NCI-H1417 (cell line): ENCODE measurements at places on chromosomes 7 and 10.

DNA sequence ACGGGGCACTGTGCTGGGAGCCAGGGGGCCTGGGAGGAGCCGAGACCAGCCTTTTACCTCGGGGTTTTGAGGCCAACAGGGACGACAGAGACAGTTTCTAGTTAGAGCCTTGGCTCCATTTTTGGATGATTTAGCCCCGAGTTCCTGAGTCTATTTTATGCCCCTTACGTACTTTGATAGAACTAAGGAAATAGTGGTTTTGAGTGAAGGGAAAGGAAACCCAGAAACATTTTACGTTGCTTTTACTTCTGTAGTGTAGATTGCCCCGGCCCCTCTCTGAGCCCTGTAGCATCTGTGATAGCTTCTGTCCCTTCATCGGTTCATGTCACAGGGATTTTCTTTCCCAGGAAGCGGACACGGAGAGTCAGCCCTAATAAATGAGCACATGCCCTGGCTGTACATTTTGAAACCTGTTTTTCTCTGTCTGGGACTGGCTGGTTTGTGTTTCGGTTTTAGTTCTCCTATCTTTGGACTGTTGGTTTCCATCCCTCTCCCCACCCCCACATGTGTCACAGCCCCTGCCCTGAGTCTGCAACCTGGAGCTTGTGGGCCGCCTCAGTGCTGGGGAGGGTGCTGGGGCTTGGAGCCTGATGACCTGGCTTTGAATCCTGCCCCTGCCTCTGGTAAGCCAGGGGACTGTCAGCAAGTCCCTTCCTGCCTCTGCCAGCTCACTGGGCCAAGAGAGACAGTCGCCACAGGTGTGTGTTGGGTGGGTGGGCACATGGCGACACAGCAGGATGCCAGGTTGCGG, 6.9 kb upstream of the ORAI2 start:
- no peak for DNase-seq

- DNase-seq = no peak
Observed at GRCh38 chr10:22724773-22725172, 10.4 kb upstream of the PIP4K2A start.

- no peak for DNase-seq
Observed at GRCh38 chr10:27801171-27801785, 55.7 kb upstream of the MKX start.

DNA sequence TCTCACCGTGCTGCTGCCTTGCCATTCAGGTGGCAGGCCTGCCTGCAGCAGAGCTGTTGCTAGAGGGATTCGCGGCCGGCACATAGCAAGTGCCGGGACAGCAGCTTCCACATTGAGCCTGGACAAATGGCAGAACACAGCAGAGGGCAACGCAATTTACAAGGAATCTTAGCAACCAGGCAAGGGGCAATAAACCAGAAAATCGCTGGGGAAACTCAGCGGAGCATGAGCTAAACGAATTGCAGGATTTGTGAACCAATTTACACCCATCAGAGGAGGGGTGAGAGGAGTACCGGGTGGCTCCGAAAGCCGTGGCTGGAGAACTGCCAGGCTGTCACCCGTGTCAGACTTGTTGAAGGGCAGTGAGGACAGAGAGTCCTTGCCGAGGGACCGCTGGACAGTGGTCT, 58.6 kb upstream of the LOXL4 start:
- peak; percentile 20 for DNase-seq

- DNase-seq = no peak
Observed at GRCh38 chr7:128796327-128796726, 4.6 kb downstream of the CCDC136 start.

DNA sequence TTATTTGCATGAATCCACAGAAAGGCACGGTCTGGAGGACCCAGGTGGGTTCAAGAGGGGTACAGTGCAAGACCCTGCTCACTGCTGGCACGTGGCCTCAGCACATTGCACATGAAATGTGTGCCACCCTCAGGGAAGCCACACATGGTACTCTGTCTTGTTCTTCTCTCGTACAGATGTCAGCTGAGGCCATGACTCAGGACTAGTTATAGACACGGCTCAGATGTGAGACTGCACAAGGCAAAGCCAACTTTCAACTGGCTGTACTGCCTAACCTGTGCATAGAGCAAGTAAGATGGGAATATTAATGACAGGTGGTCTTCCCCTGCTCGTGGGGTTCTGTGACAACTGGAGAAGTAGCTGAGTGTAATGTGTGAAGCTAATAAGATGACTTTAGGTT, 249.4 kb upstream of the CTBP2 start:
- no peak for DNase-seq

DNA sequence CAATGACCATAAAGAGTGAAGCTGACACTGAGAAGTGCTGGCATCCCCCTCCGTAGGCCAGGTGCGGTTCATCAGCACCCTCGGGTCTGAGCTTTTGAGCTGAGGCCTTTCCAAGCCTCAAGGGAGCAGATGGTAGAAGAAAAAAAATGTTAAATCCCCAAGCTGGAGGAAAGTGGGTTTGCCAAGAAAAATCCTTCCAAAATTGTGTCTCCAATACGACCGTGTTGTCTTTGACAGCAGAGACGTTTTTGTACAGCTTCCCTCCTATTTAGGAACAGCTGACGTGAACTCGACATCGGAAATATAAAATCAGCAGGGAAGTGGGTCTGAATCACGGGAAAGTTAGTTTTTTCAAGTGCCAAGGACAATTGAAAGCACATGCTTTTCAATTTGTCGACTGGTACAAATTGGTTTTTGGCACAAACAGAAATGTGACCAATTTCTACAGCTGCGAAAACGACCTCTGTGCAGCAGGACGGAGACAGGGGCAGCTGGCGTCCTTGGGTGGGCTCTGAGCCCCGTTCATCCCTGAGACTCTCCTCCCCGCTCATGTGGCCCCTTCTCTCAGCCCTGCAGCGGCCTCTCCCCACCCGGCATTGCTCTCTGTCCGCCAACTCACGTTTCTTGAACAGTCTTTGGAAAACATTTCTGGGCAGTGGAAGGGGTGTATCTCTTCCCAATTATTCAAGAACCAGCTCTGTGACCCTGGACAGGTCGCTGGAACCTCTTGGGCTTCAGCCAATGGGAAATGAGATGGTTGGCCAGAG, 89.9 kb downstream of the PAXIP1 start:
- no peak for DNase-seq

GRCh38 chr7:92421676-92422435, 25.4 kb upstream of the GATAD1 start:
- DNase-seq = peak; percentile 91

GRCh38 chr7:85292908-85293576, 106.2 kb upstream of the SEMA3D start:
- peak; percentile 38 for DNase-seq

DNA sequence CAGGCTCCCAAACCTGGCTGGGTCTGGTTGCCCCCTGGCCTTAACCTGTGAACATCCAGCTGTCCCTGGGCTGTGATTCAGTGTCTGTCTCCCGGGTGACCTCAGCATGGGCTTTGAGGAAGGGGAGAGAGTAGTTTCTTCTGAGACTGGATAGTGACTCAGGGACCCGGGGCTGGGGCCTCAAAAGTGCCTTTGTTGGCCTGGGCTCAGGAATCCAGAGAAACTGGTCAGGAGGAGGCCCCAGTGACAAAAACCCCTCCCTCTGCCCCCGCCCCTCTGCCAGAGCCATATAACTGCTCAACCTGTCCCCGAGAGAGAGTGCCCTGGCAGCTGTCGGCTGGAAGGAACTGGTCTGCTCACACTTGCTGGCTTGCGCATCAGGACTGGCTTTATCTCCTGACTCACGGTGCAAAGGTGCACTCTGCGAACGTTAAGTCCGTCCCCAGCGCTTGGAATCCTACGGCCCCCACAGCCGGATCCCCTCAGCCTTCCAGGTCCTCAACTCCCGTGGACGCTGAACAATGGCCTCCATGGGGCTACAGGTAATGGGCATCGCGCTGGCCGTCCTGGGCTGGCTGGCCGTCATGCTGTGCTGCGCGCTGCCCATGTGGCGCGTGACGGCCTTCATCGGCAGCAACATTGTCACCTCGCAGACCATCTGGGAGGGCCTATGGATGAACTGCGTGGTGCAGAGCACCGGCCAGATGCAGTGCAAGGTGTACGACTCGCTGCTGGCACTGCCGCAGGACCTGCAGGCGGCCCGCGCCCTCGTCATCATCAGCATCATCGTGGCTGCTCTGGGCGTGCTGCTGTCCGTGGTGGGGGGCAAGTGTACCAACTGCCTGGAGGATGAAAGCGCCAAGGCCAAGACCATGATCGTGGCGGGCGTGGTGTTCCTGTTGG, at the start of gene CLDN4:
Gene CLDN4, plus strand, starts transcription at position 316 of the 903 bp plus-strand sequence. Its CDS starts 206 bp downstream, at position 522.
- DNase-seq = peak; percentile 91

DNA sequence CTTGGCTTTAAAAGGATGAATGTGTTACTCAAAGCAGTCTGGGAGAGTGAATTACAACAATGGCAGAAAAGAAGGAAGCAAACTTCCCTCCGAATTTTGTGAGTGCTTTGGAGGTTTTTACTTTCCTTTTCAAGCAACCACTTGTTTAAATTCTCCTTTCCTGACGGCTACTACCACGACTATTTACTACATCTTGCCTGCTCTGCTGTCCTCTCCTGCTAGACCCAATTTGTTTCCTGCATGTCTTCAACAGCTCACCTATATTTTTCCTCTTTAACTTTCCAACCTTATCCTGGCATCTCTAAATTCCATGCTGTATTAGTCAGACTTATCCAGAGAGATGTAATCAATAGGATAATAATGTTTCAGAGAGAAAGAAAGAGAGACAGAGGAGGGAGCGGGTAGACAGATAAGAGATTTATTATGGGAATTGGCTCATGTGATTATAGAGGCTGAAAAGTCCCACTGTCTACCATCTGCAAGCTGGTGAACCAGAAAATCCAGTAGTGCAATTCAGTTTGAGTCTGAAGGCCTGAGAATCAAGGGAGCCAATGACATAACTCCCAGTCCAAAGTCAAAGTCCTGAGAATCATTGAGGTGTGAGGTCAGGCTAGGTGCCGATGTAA, 42.8 kb upstream of the SLC13A1 start:
- peak; percentile 83 for DNase-seq

- DNase-seq = no peak
Observed at GRCh38 chr7:156993925-156994235, 16.6 kb downstream of the MNX1 start.
